ENCODE measurements at places on chromosomes 6 and 20. TPM values are rescaled to one million over a fixed set of nuclear protein-coding genes. Genes with fewer than 3 reads are reported as not detected.

DNA sequence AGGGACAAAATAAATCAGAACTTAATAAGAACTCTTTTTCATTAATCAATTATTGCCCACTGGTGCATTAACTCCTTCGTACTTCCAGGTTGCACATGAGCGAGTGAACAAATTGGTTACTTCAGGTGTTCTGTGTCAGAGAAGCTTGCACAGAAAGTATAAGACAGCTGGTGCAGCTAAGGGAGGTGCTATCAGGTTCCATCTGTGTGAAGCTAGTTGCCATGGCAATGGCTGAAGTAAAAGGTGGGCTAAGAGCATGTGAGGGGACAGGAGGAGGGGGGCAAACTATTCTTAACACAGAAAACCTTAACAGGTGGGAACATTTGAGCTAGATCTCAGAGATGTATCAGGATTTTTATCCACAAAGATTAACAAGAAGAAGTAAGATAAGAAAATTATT lies 81.6 kb downstream of the MANEA start:
- no peak for DNase-seq

DNA sequence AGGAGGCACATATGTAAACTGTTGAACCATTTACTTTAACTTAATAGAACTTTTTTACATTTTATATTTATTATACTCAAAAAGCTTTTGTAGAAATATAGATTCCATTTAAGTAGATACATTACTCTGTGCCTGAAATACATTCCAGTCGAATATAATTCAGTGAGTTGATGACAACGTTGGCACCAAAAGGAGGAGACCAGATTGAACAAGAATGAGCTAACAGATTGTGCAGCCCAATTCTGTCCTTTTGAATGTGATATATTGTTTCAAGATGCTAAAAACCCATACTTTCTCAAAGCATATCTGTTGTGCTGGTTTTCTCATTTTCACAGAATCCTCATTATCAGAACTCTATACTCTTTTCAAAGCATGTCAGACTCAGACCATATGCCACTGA lies 147.4 kb upstream of the SIM1 start:
- peak; percentile 24 for DNase-seq

GRCh38 chr6:88709819-88710246 lies 253.6 kb downstream of the RNGTT start:
- no peak for DNase-seq

DNA sequence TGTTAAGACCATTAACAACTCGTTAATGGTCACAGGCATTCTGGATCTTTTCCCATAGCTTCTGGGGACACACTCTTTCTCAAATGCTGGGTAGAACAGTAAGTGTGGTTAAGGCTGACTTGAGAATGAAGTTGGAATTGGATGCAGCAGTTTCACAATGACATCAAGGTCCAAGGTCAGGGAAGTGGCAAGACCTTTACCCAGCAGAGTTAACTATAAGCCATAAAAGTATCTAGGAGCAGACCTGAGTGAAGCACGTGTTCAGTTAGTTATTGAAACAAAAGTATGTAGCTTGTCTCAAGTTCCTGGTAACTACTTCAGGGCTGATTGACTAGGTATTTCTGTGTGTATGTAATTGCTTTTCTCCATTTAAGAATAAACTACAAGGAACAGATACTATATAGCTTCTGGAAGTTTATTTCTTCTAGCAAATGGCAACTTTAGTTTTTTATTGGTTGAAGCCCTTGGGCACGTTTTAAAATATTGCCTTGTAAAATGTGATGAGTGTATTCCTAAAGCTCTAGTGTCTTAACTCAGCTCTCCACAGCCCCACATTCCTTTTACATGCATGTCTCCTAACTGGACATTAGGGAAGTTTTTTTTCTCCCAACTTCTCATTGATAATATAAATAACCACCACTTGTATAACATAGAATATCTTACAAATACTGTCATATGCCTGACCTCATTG lies 479.0 kb upstream of the CITED2 start:
- peak; percentile 41 for DNase-seq

DNA sequence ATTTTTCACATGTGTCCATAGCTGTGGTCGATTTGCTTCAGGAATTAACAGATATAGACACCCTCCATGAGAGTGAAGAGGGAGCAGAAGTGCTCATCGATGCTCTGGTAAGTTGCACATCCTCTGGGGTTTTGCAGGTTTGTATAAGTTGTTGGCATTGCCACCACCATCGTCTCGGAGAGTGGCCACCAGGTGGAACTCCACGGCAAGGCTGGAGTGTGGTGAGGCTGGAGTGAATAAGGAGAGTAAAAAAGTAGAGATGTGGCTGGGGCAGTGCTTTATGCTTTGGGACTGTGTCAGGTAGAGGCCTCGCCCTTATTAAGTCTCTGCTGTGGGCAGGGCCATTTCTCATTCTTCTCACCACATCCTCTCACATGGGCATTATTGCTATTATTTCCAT lies 63.7 kb downstream of the CTNNBL1 start:
- DNase-seq, result no peak

GRCh38 chr6:97026298-97026697 lies 101.8 kb downstream of the KLHL32 start:
- DNase-seq, result no peak

GRCh38 chr6:44667226-44667625 lies 279.7 kb downstream of the CDC5L start:
- DNase-seq, result peak; percentile 88

DNA sequence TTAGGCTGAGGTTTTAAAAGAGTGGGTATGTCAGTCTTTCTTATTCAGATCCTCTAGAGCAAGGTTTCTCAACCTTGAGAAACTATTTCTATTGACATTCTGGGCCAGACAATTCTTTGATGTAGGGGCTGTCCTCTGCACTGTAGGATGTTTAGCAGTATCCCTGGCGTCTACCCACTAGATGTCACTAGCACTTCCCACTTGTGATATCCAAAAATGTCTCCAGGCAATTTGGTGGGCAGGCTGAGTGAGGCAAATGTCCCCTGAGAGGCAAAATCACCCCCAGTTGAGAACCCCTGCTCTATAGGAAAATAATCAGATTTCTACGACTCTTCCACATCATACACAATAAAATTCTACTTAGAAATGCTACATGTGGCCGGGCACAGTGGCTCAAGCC lies 7.7 kb upstream of the ZKSCAN8 start:
- peak; percentile 53 for DNase-seq

- no peak for DNase-seq
These were observed 410.5 kb downstream of the PTPRT start for GRCh38 chr20:42779216-42779615.

DNA sequence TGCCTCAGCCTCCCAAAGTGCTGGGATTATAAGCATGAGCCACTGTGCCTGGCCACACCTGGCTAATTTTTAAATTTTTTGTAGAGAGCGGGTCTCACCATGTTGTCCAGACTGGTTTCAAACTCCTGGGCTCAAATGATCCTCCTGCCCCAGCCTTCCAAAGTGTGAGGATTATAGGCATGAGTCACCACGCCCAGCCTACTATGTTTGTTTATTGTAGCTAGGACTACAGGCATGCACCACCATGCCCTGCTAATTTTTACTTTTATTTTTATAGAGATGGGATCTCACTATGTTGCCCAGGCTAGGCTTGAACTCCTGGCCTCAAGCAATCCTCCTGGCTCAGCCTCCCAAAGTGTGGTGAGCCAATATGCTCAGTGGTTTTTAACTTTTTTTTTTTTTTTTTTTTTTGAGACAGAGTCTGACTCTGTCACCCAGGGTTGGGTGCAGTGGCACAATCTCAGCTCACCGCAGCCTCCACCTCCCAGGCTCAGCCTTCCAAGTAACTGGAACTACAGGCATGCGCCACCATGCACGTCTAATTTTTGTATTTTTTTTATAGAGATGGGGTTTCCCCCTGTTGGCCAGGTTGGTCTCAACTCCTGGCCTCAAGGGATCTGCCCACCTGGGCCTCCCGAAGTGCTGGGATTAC lies 12.0 kb upstream of the DDX43 start:
- no peak for DNase-seq

GRCh38 chr6:37848371-37848770 lies 28.8 kb downstream of the ZFAND3 start:
- DNase-seq, result no peak

DNA sequence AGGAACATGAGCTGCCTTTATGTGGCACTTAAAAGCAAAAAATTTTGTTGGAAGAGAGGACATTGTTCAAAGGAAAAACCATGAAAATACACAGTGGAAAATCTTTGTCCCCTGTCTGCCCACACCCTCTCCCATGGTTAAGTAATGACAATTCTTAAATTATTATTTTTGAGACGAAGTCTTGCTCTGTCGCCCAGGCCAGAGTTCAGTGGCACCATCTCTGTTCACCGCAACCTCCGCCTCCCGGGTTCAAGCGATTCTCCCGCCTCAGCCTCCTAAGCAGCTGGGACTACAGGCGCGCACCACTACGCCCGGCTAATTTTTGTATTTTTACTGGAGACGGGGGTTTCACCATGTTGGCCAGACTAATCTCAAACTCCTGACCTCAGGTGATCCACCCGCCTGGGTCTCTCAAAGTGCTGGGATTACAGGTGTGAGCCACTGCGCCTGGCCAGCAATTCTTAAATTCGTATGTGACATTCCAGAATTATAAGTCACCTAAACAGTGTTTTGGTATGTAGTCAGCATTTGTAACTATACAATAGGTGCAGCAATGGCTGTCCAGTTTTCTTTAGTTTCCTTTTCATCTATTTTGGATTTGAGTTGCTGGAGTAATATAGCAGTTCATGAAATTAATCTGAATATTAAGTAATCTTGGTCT lies 636 bp upstream of the SSR1 start:
- no peak for DNase-seq

- DNase-seq, result peak; percentile 81
These were observed 92.8 kb downstream of the CLIC5 start for GRCh38 chr6:45922728-45923351.

GRCh38 chr20:1335961-1336698 lies 7.2 kb upstream of the SDCBP2 start:
- no peak for DNase-seq

DNA sequence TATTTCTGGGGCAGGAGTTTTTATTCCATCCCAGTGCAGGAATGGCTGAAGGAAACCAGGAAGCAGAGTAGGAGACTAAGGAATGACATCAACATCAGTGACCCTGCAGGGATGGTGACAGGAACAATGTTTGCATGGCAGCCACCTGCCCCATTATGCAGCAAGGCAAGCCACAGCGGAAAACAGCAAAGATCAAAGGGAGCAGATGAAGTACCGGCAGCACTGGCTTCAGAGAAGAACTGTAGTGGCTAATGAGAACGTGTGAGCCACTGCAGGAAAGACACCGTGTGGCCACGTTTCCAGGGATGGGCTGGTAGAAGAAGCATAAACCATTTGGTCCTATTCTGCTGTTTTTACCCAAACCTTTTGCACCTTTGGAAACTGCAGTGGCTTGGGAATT lies 52.9 kb upstream of the TAB2 start:
- no peak for DNase-seq

GRCh38 chr6:69022993-69023392 lies 387.9 kb downstream of the ADGRB3 start:
- DNase-seq, result peak; percentile 42

DNA sequence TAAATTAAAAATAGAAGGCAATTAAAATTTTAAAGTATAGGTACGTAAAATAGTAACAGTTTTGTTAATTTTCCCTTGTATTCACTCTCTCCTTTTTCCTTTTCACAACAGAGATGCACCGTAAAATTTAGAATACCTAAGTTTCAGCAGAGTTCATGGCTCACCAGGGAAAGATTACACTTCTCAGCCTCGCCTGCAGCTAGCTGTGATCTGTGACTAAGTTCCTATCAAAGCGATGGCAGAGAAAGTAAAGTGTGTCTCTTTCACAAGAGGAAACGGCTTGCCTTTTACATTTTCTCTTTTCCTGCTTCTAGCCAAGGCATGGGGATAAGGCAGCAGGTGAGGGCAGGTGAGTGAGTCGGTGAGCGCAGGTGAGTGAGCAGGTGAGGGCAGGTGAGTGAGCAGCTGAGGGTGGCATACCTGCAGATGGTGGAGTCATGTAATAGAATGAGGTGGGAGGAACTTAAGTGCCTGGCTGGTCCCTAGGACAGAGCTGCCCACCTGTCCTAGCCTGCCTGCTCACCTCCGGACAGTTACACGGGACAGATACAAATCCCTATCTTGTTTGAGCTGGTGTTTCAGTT lies 30.9 kb downstream of the ZFP64 start:
- DNase-seq, result no peak

- no peak for DNase-seq
These were observed 687.7 kb upstream of the POU3F2 start for GRCh38 chr6:98146656-98147055.

GABRR1 gene
- total RNA-seq, result not detected

AFG1L gene
- total RNA-seq, result 6.0 TPM

VNN1 gene
- 0.33 TPM for total RNA-seq

ADTRP gene
- 2.6 TPM for total RNA-seq

GMPR gene
- 2.5 TPM for total RNA-seq

BEND6 gene
- total RNA-seq, result 34.8 TPM

MYMX gene
- not detected for total RNA-seq

PKIB gene
- total RNA-seq, result 0.57 TPM

FGD2 gene
- not detected for total RNA-seq

MOCS1 gene
- 8.4 TPM for total RNA-seq

GABRR2 gene
- total RNA-seq, result 0.09 TPM
